Pancreas (tissue), 10 donors: ENCODE measurements at places on chromosomes 1 and 21.

DNA sequence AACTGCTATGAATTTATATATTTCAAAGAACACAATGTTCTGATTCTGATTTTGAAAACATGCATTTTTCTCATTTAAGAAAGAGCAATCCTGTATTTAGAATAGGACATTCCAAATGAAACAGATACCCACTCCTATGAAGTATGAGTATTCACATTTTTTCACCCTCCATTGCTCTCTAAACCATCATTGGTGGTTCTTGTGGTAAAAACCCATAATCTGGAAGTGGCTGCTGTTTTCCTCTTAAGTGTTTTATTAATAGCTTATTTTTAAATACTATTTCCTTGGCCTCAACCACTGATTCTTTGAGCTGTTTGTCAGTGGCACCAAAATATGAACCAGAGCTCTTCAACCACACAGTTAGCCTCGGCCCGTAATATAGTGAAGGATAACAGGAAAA lies 60.0 kb upstream of the ADAM30 start:
- no peaks in the 10 kb centered on the region for H3K4me1 ChIP-seq
- no peak overlapping the region for H3K4me3 ChIP-seq
- DNase-seq = no peak
- H3K27ac ChIP-seq = no peak overlapping the region

DNA sequence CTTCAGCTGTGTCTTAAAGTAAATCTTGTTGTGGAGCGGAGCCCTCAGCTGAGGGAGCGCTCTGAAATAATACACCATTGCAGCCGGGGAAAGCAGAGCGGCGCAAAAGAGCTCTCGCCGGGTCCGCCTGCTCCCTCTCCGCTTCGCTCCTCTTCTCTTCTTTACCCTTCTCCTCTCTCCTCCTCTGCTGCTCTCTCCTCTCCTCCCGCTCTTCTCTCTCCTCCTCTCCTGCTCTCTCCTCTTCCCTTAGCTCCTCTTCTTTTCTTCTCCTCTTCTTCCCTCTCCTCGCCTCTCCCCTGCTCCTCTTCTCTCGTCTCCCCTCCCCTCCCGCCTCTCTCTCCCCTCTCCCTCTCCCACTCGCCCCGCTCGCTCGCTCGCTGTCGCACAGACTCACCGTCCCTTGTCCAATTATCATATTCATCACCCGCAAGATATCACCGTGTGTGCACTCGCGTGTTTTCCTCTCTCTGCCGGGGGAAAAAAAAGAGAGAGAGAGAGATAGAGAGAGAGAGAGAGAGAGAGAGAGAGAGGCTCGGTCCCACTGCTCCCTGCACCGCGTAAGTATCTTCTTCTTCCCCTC lies at the start of gene PROX1:
PROX1 (plus strand) TSS at position 47 of the 580 bp plus-strand sequence. CDS start 8,563 bp downstream, outside the sequence.
- peak within 1 kb of the TSS; percentile 83 for H3K27ac ChIP-seq
- peaks cover 5% of the 10 kb centered on the region for H3K4me1 ChIP-seq
- DNase-seq = no peak
- H3K4me3 ChIP-seq = peak within 1 kb of the TSS; percentile 67
- H3K27me3 ChIP-seq = no peaks in the 10 kb centered on the region

DNA sequence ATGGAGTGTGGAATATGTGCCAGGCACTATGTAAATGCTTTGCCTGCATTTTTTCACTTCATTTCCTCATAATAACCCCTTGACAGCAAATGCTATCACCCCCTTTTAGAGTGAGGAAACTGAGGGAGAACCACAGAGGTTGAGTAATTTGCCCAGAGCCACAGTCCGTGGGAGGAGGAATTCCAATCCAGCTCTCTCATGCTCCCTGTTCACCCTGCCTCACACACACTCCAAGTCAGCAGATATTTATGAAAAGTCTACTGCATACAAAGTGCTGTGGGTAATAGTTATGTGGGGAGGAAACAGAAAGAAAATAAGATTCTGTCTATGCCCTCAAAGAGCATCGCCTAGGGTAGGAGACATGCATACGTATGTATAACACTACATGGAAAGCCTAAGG lies 30.9 kb upstream of the RBM15 start:
- H3K27ac ChIP-seq = no peak overlapping the region
- no peaks in the 10 kb centered on the region for H3K27me3 ChIP-seq
- H3K4me1 ChIP-seq = no peaks in the 10 kb centered on the region
- no peaks in the 10 kb centered on the region for H3K36me3 ChIP-seq
- DNase-seq = no peak

- no peaks in the 10 kb centered on the region for H3K27me3 ChIP-seq
- no peaks in the 10 kb centered on the region for H3K36me3 ChIP-seq
Measured at GRCh38 chr1:67135354-67135753, 584 bp upstream of the C1orf141 start.

- H3K4me3 ChIP-seq = no peak overlapping the region
- H3K36me3 ChIP-seq = no peaks in the 10 kb centered on the region
- H3K27ac ChIP-seq = no peak overlapping the region
- no peak for DNase-seq
- H3K4me1 ChIP-seq = peaks cover 9% of the 10 kb centered on the region
Measured at GRCh38 chr1:93670141-93670540, 11.5 kb downstream of the BCAR3 start.
